Aorta (tissue), 5 donors: ENCODE measurements at places on chromosomes 7 and 10. TPM values are rescaled to one million over a fixed set of nuclear protein-coding genes. Genes with fewer than 3 reads are reported as not detected.

- no peak for DNase-seq
- no peaks in the 10 kb centered on the region for H3K36me3 ChIP-seq
- no peaks in the 10 kb centered on the region for H3K27me3 ChIP-seq
- no peak overlapping the region for H3K27ac ChIP-seq
- no peaks in the 10 kb centered on the region for H3K4me1 ChIP-seq
- H3K4me3 ChIP-seq: no peak overlapping the region
Observed at GRCh38 chr7:106779877-106780276, 85.2 kb upstream of the PIK3CG start.

DNA sequence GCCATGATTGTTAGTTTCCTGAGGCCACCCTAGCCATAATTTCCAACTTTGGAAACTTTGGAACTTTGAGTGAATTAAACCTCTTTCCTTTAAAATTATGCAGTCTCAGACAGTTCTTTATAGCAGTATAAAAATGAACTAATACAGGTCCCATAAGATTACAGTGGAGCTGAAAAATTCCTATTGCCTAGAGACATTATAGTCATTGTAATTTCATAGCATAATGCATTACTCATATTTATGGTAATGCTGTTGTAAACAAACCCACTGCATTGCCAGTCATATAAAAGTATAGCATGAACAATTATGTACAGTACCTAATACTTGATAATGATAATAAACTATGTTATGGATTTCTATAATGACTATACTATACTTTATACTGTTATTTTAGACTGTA, 88.0 kb upstream of the TMEM229A start:
- H3K4me1 ChIP-seq: no peaks in the 10 kb centered on the region
- no peak overlapping the region for H3K27ac ChIP-seq
- H3K27me3 ChIP-seq: no peaks in the 10 kb centered on the region
- no peaks in the 10 kb centered on the region for H3K36me3 ChIP-seq
- H3K4me3 ChIP-seq: no peak overlapping the region
- DNase-seq: no peak

DNA sequence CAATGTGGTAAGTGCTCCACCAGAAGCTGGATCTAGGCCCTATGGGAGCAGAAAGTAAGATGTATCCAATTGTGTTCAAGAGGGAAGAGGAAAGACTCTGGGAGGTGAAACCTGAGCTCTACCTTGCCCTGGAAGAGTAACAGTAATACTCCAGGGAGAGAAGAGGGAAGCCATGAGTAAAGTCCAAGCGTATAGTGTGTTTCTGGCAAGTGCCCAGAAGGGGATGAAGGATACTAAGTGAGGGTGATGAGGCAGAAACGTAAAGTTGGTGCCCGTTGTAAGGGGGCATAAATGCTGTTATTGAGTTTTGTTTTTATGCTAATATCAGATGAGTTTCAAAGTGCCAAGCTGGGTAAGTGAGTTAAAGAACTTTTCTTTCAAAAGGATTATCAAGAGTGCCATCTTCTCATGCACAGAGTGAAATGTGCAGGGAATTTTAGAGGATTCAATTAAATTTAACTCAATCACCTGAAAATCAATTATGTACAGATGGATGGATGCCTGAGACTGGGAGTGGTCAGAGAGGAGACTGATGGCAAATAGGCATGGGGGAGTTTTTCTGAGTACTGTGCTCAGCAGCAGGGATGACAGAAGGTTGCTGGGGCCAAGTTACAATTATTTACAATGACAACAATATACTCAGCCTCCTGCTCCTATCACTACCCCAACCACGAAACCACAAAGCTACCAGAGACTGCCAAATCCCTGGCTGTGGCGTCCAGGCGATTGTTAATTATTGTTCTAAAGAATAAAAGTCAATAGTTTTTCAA, 123.3 kb upstream of the LAMB4 start:
- H3K27me3 ChIP-seq: no peaks in the 10 kb centered on the region
- no peaks in the 10 kb centered on the region for H3K4me1 ChIP-seq
- no peak for DNase-seq
- H3K27ac ChIP-seq: no peak overlapping the region
- H3K36me3 ChIP-seq: no peaks in the 10 kb centered on the region

DNA sequence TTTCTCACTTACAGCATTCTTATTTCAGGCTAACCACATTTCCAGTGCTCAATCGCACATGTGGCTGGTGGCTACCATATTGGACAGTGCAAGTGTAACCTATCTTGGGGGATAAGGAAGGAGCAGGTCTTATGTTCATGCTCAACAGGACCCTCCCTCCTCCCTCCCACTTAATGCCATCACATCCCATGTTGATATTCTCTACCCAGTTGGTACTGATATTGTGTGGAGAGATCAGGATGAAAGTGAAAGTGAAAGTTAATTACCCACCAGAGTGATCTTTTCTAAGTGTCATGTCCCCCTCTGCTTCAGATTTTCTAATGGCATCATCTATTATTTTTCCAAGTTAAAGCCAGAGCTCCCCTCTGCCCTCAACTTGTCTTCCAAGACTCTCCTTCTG, 91.6 kb downstream of the BMPER start:
- H3K36me3 ChIP-seq: no peaks in the 10 kb centered on the region
- no peak overlapping the region for H3K4me3 ChIP-seq
- no peaks in the 10 kb centered on the region for H3K4me1 ChIP-seq
- DNase-seq: no peak
- H3K27me3 ChIP-seq: no peaks in the 10 kb centered on the region

DNA sequence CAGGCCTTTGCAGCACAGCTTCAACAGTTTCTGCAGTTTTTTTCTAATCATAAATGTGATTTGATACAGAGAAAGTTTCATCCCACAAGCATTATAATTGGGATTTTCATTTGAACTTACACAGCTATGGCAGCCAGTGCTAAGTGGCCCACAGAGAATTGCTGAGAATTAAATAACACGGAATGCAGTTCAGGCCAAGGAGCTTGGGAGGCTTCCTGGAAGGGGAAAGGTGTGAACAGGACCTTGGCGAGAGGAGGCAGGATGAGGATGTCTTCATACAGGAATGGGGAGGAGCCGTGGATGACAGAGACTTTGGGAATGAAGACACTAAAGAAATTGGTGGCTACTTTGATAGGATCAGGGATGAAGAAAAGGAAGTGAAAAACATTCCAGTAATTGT, 95.3 kb downstream of the ZNF22 start:
- H3K27ac ChIP-seq: no peak overlapping the region
- no peaks in the 10 kb centered on the region for H3K4me1 ChIP-seq
- no peak overlapping the region for H3K4me3 ChIP-seq
- H3K36me3 ChIP-seq: no peaks in the 10 kb centered on the region

HTR7 gene
- total RNA-seq: 1.3 TPM

IGF2BP3 gene
- total RNA-seq: 1.6 TPM
